ENCODE measurements at places on chromosomes 2 and 18. TPM values are rescaled to one million over a fixed set of nuclear protein-coding genes. Genes with fewer than 3 reads are reported as not detected.
A peak's percentile ranks its signal among the peaks of the same experiment; 100 is the strongest.

TMEM163 gene
- 0.66 TPM for total RNA-seq

CHST9 gene
- 3.0 TPM for total RNA-seq

GPR75 gene
- 4.4 TPM for total RNA-seq

GALNT14 gene
- 2.7 TPM for total RNA-seq

DSC1 gene
- total RNA-seq: not detected

TP53I3 gene
- 45.7 TPM for total RNA-seq

CLASP1 gene
- total RNA-seq: 45.9 TPM

DNA sequence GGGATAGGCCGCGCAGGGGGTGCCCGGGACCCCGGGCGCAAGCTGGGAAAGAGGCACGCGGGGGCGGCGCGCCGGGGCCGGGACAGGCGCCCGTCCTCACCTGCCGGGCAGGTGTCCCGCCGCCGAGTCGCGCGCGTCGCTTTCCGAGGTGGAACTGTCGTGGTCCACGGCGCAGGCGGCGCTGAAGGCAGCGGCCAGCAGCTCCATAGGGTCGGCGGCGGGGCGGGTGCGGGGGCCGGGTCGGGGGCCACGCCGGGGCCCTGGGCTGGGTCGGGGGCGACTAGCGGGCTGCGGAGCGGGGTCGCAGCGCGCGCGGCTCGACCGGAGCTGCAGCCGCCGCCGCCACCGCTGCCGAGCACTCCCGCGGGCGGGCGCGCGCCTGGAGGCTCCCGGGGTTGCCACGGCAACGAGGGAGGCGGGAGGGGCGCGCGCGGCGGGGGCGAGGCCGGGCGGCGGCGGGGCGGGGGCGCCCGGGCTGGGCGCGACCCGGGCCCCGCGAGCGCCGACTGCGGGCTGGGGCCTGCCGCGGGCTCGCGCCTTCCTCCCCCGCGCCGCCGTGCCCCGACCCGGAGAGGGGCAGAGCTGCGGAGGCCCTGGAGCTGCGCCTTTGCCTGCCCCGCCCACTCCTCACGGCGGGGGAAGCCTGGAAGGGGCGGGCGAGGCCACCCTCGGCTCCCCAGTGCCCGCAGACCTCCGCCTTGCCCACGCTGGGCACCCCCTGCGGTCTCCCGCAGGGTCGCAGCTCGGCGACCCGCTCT is 57.9 kb downstream of the SNORC start:
- no peaks in the 10 kb centered on the region for H3K36me3 ChIP-seq
- no peaks in the 10 kb centered on the region for H3K4me1 ChIP-seq
- H3K27me3 ChIP-seq: peaks cover 35% of the 10 kb centered on the region

DNA sequence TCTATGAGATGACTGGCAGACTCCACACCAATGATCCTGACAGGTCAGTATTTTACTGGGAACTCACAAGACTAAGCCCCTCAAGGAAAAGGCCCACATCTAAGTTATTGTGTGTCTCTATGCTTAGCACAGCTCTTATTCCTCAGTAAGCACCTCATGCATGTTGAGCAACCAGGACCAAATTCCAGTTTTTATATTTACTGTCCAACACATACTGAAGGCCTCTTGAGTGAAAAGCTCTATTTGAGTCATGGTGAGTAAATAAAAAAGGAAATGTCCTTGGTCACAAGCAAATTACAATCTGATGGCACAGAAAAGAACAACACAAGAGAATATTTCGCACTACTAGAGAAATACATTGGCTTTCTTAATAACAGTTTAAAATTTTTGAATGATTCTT is 87.9 kb upstream of the ETAA1 start:
- no peaks in the 10 kb centered on the region for H3K36me3 ChIP-seq
- no peak for DNase-seq
- H3K4me1 ChIP-seq: no peaks in the 10 kb centered on the region
- no peak overlapping the region for H3K4me3 ChIP-seq

DNA sequence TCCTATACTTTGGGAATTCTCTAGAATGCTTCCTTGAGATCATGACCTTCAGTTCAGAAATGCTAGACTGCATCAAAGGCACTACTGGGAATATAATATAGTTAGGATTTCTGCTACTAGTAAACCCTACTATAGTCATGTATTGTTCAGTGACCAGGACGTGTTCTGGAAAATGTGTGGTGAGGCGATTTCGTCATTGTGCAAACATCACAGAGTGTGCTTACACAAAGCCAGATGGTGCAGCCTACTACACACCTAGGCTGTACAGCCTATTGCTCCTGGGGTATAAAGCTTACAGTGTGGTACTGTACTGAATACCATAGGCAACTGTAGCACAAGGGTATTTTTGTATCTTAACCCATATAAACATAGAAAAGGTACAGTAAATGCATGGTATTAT is 13.0 kb downstream of the CXCR4 start:
- no peak for DNase-seq

- H3K27ac ChIP-seq: no peak overlapping the region
- H3K4me3 ChIP-seq: no peak overlapping the region
- no peaks in the 10 kb centered on the region for H3K36me3 ChIP-seq
- no peaks in the 10 kb centered on the region for H3K27me3 ChIP-seq
- DNase-seq: no peak
Measured at GRCh38 chr18:55289775-55290174, 298.2 kb downstream of the TCF4 start.

DNA sequence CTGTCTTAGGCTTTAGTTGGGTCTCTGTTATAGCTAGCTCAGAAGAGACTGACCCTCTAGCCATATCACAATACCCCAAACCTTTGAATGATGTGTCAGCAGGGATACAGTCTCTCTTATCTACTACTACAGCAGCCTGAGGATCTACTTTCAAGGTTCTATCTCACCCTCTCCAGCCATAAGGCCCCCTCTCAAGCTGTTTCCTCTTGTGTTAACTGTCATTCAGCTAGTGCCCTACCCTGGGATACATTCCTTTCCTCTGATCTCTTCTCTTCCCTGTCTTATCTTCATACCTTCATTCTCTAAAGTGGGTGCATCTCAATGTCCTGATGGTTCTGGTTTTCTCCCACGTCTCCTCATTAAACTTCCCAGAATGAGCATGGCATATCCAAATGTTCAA is 434.7 kb downstream of the NRXN1 start:
- no peak for DNase-seq
- no peaks in the 10 kb centered on the region for H3K4me1 ChIP-seq
- no peaks in the 10 kb centered on the region for H3K36me3 ChIP-seq
- H3K27ac ChIP-seq: no peak overlapping the region

DNA sequence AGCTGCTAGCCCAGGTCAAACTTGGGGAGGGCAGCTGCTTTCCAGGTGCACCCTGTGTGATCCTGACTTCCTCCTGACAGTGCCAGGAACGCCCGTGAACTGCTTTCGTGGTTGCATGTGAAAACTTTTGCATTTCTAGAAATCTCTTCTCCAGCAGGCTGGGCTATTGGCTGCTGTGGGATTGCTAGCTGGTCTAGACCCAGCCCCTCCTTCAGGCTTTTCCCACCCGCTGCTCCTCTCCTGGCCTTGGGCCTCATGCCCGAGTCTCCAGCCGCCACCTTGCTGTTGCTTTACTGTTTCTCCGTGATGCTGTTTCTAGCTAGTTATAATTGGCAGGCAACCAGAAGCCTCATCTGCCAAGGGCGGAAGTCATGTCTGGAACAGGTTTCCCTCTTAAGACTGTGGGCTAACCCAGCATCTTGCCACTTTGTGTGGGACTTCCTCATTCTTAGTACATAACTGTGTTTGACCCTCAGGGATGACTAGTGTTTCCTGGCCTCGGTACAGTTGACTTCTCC is 27.0 kb upstream of the MGAT4A start:
- no peak overlapping the region for H3K4me3 ChIP-seq
- no peaks in the 10 kb centered on the region for H3K4me1 ChIP-seq
- no peak for DNase-seq
- H3K27me3 ChIP-seq: no peaks in the 10 kb centered on the region

GRCh38 chr2:213010106-213010779 is 141.2 kb downstream of the IKZF2 start:
- no peak overlapping the region for H3K4me3 ChIP-seq
- H3K4me1 ChIP-seq: no peaks in the 10 kb centered on the region
- H3K27ac ChIP-seq: no peak overlapping the region
- no peaks in the 10 kb centered on the region for H3K27me3 ChIP-seq
- H3K36me3 ChIP-seq: no peaks in the 10 kb centered on the region

GRCh38 chr2:110741491-110741980 is 9.2 kb downstream of the ACOXL start:
- peaks cover 27% of the 10 kb centered on the region for H3K4me1 ChIP-seq
- H3K36me3 ChIP-seq: peaks cover 47% of the 10 kb centered on the region
- H3K4me3 ChIP-seq: no peak overlapping the region
- no peaks in the 10 kb centered on the region for H3K27me3 ChIP-seq
- H3K27ac ChIP-seq: no peak overlapping the region

GRCh38 chr2:227472265-227473121 is 537 bp downstream of the AGFG1 start:
- no peak overlapping the region for H3K27ac ChIP-seq
- H3K27me3 ChIP-seq: no peaks in the 10 kb centered on the region
- peak overlapping the region; percentile 83 for H3K4me3 ChIP-seq

- H3K27me3 ChIP-seq: no peaks in the 10 kb centered on the region
- no peak overlapping the region for H3K27ac ChIP-seq
- H3K4me1 ChIP-seq: peaks cover 6% of the 10 kb centered on the region
- H3K4me3 ChIP-seq: no peak overlapping the region
- no peak for DNase-seq
Measured at GRCh38 chr2:61423714-61424113, 47.2 kb downstream of the USP34 start.

DNA sequence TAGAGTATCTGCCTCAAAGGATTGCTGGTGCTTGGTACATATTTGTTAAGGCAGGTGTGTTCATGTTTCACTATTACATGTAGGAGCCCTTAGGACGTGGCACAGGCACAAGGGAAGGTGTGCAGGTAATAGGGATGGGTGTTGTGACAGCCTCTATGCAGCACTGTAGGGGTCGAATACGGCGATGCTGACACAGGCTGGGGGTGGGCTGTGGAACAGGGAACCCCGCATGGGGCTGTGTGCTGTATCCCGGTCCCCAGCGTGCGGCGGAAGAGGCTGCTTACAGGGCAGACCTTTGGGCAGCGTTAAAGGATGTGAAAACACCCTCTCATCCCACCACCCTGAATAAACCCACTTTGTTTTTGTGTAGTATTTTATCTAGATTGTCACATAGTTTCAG is 21.5 kb downstream of the B3GNT2 start:
- no peak overlapping the region for H3K4me3 ChIP-seq
- DNase-seq: no peak
- no peak overlapping the region for H3K27ac ChIP-seq
- peaks cover 26% of the 10 kb centered on the region for H3K36me3 ChIP-seq
- H3K27me3 ChIP-seq: no peaks in the 10 kb centered on the region

DNA sequence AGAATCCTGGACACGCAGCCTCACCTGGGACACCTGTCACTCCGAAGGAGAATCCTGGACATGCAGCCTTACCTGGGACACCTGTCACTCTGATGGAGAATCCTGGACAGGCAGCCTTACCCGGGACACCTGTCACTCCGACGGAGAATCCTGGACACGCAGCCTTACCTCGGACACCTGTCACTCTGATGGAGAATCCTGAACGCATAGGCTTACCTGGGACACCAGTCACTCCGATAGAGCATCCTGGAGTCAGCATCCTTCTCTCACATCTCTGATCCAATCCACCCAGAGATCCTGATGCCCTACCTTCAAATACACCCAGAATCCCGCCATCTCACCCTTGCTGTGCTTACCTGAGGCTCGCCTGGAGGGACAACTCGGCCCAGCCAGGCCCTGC is 154.9 kb downstream of the NDUFA10 start:
- no peak for DNase-seq
- no peak overlapping the region for H3K27ac ChIP-seq
- H3K4me1 ChIP-seq: no peaks in the 10 kb centered on the region
- H3K27me3 ChIP-seq: no peaks in the 10 kb centered on the region
- no peak overlapping the region for H3K4me3 ChIP-seq

DNA sequence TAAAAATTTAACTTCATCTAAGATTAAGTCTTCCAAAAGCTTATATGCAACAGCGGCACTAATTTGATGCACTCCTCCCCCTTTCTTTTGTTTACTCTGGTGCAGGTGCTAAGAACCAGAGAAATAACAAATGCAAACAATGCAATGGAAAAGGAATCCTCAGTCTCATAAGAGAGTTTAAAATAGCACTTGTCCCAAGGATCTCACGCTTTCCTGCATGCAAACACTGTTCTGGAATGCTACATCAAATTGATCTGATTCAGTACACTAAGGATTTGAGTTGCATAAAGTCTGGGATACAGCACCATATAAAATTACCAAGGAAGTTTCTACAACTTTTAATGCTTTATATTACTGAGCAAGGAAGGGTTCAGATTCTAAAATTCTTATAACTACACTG is 50.5 kb downstream of the SEPTIN10 start:
- no peak overlapping the region for H3K4me3 ChIP-seq
- H3K4me1 ChIP-seq: no peaks in the 10 kb centered on the region
- H3K27me3 ChIP-seq: no peaks in the 10 kb centered on the region
- peaks cover 47% of the 10 kb centered on the region for H3K36me3 ChIP-seq
- DNase-seq: no peak

GRCh38 chr18:49988733-49989132 is 175.4 kb upstream of the ACAA2 start:
- no peak for DNase-seq
- peaks cover 13% of the 10 kb centered on the region for H3K4me1 ChIP-seq
- no peak overlapping the region for H3K4me3 ChIP-seq
- no peaks in the 10 kb centered on the region for H3K27me3 ChIP-seq
- no peak overlapping the region for H3K27ac ChIP-seq

Data from H9 (cell line).